ENCODE measurements at places on chromosomes 4 and X. TPM values are rescaled to one million over a fixed set of nuclear protein-coding genes. Genes with fewer than 3 reads are reported as not detected.

GRCh38 chr4:82042042-82042441 is 331.7 kb downstream of the HNRNPD start:
- DNase-seq = no peak

GRCh38 chr4:99950913-99951254 is 809 bp upstream of the H2AZ1 start:
- DNase-seq = no peak

DNA sequence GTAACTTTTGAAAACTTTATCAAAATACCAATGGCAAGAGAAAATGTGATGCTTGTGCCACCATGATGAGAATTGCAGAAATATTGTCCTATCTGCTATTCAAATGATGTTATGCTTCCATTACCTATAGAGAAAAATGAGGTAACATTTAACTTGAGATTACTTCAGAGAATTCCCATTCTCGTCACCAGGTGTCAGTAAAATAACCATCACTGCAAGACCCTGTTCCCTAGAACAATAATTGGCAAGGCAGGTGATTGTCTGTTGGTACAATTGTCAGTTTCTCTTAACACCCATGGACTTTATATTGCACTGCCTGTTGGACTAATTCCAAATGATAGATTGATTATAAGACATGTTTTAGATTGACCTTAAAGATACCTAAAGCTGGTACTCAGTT is 179.9 kb downstream of the GABRG1 start:
- DNase-seq = no peak

The ASB5 gene
- 0.75 TPM for total RNA-seq

The TRIM60 gene
- total RNA-seq = not detected

The IL1RAPL1 gene
- 0.34 TPM for total RNA-seq

The FRMD7 gene
- not detected for total RNA-seq
